ENCODE measurements at places on chromosomes 7 and 10.

- no peak for DNase-seq
Measured at GRCh38 chr7:131557652-131558385, 1.4 kb upstream of the PODXL start.

GRCh38 chr10:24463611-24464426 is 254.9 kb downstream of the KIAA1217 start:
- no peak for DNase-seq

GRCh38 chr10:45443101-45444009 is 69.3 kb downstream of the ALOX5 start:
- DNase-seq: no peak

DNA sequence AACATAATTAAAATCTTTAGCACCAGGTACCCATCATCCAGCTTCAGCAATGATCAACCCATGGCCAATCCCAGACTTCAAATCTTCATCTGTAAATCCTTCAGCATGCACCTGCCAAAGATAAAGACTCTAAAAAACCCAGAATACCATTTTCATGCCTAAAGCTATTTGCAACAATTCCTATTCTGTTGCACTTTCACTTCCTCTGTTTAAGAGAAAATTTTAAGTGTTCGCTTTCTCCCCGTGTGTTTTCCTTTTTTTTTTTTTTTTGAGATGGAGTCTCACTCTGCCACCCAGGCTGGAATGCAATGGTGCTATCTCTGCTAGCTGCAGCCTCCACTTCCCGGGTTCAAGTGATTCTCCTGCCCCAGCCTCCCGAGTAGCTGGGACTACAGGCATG is 31.8 kb upstream of the HTR5A start:
- no peak for DNase-seq

- no peak for DNase-seq
Measured at GRCh38 chr7:81707196-81707595, 62.7 kb downstream of the HGF start.

GRCh38 chr10:24884316-24884715 is 68.1 kb downstream of the PRTFDC1 start:
- DNase-seq: no peak

GRCh38 chr7:115086146-115086841 is 164.4 kb downstream of the MDFIC start:
- DNase-seq: no peak

- DNase-seq: peak; percentile 68
Measured at GRCh38 chr7:92837000-92837749, 802 bp upstream of the CDK6 start.

DNA sequence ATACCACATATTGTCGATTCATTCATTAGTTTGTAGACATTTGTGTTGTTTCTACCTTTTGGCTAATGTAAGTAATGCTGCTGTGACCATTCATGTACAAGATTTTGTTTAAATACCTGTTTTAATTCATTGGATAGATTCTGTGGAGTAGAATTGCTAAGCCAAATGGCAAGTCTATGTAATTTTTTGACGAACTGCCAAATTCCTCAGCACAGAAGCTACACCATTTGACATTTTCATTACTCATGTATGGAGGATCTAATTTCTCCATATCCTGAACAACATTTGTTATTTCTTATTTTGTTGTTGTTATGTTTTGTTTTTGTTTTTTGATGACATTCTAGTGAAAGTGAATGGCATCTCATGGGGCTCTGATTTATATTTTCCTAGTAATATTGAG is 1351.3 kb upstream of the SORCS1 start:
- no peak for DNase-seq

Measured in myocyte (in vitro differentiated cells).